ENCODE measurements at places on chromosomes 16 and 17.

GRCh38 chr17:14712611-14713021 is 411.7 kb downstream of the HS3ST3B1 start:
- DNase-seq: no peak

- DNase-seq: no peak
These were observed 154.0 kb downstream of the SLC39A11 start for GRCh38 chr17:72938482-72938881.

DNA sequence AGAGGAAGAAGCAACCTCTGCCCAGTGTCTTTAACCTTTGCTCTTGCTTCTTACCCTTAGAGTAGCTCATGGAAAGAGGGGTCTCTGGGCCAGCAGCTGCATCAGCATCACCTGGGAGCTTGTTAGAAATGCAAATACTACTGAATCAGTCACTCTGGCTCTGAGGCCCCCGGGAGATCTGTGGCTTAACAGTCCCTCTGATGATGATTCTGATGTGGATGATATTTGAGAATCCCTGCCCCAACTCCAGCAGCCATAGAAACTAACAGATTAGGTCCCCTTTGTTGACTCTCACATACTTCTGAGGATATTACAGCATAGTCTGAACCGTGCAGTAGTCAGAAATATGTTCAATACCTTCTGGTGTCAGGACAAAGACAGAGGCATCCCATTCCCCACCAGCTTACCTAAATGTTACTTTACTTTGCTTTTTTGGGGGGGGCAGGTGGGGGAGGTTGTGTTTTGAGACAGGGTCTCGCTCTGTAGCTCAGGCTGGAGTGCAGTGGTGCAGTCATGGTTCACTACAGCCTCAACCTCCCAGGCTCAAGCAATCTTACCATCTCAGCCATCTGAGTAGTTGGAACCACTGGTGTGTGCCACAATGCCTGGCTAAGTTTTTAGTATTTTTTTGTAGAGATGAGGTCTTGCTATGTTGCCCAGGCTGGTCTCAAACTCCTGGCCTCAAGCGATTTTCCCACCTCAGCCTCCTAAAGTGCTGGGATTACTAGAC is 220.1 kb downstream of the CCDC182 start:
- DNase-seq: no peak

DNA sequence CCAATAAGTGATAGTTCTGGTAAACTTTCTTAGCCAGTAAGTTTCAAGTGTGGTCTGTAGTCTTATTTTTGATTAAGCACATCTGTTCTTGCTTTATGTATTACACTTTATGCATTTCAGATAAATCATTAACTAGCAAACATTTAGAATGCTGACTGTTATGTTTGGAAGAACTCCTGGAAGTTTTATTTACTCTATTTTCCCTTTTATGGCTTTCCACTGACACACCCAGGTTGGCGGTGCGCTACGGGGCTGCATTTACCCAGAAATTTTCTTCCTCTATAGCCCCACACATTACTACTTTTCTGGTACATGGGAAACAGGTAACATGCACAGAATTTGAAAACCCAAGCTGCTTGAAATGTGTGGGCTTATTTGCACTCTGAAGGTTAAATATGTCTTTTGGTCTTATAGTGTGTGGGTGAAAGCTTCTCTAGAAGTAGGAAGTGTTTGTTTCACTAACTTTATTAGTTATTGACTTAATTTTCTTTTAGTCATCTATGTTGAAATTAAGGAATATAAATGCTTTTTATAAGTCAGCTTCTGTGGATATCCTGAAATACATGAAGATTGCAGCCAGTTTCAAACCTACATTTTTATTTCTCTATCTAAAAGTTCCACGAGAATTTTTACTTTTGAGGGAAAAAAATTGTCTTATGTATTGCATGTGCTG is 203.7 kb downstream of the PHKB start:
- DNase-seq: no peak

GRCh38 chr17:46726206-46726605 is 92.3 kb downstream of the WNT3 start:
- DNase-seq: no peak

DNA sequence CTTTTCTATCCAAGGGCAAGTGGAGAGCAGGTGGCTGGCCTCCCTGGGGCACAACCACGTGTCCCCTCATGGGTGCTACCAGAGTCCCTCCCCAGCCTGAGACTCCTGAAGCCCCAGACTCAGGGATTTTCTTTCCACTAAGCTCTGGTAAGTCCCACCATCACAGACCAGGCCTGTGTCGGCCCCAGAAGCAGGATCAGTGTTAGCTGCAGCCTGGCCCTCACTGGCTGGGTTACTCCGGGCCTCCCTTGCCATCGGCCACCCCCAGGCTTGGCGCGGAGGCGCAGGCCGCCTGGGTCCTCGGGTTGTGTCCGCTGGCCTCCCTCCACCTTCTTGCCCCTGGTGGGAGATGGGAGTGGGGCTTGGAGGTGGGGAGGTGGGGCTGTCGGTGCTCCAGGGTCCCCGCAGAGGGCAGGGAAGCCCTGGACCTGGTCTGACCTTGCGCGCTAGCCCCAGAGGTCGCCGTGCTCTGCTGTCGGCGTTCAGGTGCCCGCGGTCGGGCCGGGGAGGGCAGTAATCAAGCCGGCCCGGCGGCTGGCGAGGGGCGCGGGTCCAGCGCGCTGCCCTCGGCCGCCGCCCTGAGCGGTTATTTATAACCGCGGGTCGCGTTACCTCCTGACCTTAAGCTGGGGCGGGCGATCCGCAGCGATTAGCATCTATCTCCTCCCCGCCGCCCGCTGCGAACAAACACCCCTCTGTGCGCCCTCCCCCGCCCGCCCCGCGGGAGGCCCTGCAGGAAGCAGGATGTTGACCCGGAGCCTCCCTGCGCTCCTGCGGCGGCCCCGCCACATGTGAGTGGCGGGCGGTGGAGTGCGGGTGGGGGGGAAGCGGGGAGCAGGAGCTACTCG is 78.1 kb upstream of the TOB1 start:
- DNase-seq: peak; percentile 33

DNA sequence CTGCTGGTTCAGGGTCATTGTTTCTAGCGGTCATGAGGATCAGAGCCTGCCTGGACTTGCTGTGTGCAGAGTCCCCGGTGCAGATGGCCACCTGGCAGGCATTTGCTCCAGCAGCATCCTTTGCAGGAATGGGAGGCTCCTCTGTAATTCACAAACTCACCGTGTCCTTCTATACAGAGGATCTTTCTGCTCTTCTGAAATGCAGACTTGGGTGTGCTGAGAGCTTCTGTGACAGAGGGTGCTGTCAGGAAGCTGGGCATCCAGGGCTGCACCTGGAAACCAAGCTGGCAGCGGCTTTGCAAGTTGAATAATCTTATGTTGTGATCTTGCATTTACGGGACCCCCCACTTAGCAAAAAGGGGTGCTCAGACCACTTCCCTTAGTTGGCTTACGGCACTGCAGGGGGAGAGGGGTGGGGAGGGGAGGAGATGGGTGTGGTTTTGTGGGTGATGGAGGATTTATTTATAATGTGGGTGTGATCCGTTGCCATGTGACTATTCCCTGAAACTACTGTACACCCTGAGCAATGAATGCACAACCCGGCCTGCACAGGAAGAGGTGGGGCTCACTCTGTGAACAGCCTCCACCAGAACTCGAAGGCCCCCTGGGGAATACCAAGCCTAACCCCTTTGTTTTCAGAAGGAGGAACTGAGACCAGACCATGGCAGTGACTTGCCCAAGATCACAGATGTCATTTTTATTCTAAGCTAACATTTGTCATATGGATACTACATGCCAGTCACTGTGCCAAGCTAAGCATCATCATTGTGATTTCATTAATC is 178.3 kb downstream of the PRKCB start:
- DNase-seq: no peak

- no peak for DNase-seq
These were observed 40.6 kb downstream of the RAB11FIP4 start for GRCh38 chr17:31431852-31432658.

Data from NCI-H2081 treated with DMSO at 0.1 percent for 48 hours (cell line).